ENCODE measurements at places on chromosomes 2 and 18.

DNA sequence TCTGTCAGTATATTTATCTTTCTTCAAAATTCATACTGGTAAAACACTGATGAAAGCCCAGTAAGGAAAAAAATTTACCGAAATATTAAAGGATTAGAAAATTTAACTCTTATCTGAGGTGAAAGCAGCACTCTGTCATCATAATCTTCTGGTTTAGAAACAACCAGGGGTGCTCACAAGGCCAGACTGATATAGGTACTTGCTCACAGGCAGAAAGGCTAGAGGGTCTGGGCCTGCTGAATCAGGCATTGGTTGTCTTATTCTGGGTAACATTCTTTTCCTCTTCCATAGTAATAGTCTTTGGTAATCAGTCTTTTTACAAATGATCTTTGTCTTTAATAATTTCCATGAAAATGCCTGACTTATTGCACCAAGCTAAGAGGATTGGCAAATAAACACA is 221.4 kb upstream of the TFPI start:
- no peak for DNase-seq

GRCh38 chr2:55923091-55923981 is at the start of gene EFEMP1:
Gene EFEMP1 (minus strand): TSS chr2:55923782. CDS start chr2:55922440, 1,342 bp downstream.
- DNase-seq: no peak

- no peak for DNase-seq
Observed at GRCh38 chr2:98598781-98599428, 9.4 kb downstream of the COA5 start.

DNA sequence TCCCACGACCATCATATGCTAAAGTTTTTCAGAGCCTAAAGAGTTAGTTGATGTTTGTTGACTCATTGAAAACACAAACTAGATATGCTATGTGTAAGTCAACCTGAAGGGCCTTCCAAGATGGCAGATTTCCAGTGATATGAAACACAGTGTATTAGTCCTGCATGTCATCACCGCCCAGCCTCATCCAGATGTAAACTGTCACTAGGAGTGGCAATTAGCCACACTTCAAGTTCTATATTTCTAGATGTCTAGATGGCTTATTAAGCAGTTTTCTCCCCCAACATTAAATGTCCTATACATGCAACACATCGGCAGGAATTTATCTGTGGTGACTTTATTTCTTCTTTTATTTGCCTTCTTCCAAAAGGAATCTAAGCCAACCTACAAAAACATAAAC is 444.1 kb upstream of the SMIM21 start:
- DNase-seq: no peak
